ENCODE measurements at places on chromosomes 7 and 10. TPM values are rescaled to one million over a fixed set of nuclear protein-coding genes. Genes with fewer than 3 reads are reported as not detected.

- no peak overlapping the region for H3K4me3 ChIP-seq
- no peak overlapping the region for H3K27ac ChIP-seq
- no peaks in the 10 kb centered on the region for H3K36me3 ChIP-seq
- DNase-seq, result peak; percentile 79
- H3K4me1 ChIP-seq, result peaks cover 6% of the 10 kb centered on the region
Measured at GRCh38 chr10:86899670-86900276, 57.6 kb downstream of the MMRN2 start.

GRCh38 chr7:47418601-47419309 lies 163.2 kb downstream of the TNS3 start:
- peak; percentile 43 for DNase-seq
- no peak overlapping the region for H3K4me3 ChIP-seq
- H3K36me3 ChIP-seq, result no peaks in the 10 kb centered on the region

DNA sequence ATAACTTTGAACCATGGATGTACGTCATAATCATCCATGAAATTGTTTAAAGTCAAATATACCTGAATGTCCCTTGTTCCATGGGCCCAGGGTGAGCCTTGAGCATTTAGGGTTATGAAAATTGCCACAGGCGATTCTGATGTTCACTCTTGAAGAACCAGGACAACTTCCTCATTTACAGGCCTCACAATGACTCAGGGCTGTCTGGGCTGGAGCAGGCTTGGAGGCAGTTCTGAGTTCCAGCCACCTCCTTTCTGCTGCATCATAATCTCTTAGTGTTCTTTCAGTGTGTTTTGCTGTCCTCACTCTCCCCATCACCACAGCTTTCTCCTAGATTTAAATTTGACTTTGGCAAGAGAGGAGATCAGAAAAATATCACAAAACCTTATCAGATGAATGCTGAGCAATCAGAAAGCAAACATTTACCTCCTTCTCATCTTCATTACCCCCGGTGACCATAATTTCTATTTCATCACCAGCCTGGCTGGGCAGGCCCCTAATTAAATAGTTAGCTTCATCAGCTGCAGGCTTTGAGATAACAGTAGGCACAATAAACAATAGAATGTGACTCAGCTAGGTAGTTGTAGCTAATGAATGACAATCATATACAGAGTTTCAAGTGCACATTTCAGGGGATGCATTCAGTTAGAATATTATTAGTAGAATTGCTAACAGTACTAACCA lies 571.0 kb downstream of the SH2D4B start:
- H3K36me3 ChIP-seq, result no peaks in the 10 kb centered on the region
- DNase-seq, result no peak
- no peaks in the 10 kb centered on the region for H3K27me3 ChIP-seq
- no peaks in the 10 kb centered on the region for H3K4me1 ChIP-seq

- H3K27ac ChIP-seq, result peak overlapping the region; percentile 51
- H3K36me3 ChIP-seq, result no peaks in the 10 kb centered on the region
- peaks cover 31% of the 10 kb centered on the region for H3K4me1 ChIP-seq
- peak overlapping the region; percentile 22 for H3K4me3 ChIP-seq
- no peaks in the 10 kb centered on the region for H3K27me3 ChIP-seq
- DNase-seq, result no peak
Measured at GRCh38 chr10:112955582-112956421, 5.8 kb downstream of the TCF7L2 start.

GRCh38 chr7:79165225-79165624 lies 288.2 kb downstream of the MAGI2 start:
- no peaks in the 10 kb centered on the region for H3K27me3 ChIP-seq
- no peaks in the 10 kb centered on the region for H3K36me3 ChIP-seq
- H3K4me3 ChIP-seq, result no peak overlapping the region
- no peak for DNase-seq
- H3K4me1 ChIP-seq, result no peaks in the 10 kb centered on the region

DNA sequence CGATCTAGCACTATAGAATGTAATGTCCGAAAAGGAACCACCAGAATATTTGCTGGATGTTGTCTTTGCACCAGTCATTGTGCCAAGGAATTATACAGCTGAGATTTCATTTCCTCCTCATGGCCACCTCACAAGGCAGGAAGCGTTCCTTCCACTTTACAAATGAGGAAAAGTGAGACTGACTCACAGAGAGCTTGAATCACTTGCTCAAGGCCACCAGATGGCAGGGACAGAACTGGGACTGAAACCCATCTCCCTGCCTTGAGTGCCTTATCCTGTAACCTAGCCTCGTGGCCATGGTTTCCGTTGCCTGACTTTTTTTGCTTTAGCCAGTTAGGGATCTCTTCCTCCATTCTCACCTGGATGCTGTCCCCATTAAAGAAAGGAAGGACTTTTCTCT lies 44.7 kb upstream of the PDZD8 start:
- H3K27ac ChIP-seq, result no peak overlapping the region
- no peaks in the 10 kb centered on the region for H3K4me1 ChIP-seq
- H3K4me3 ChIP-seq, result no peak overlapping the region
- H3K36me3 ChIP-seq, result no peaks in the 10 kb centered on the region

GRCh38 chr10:4154191-4154715 lies 369.2 kb upstream of the KLF6 start:
- H3K4me1 ChIP-seq, result no peaks in the 10 kb centered on the region
- no peaks in the 10 kb centered on the region for H3K27me3 ChIP-seq
- no peak overlapping the region for H3K27ac ChIP-seq
- H3K36me3 ChIP-seq, result no peaks in the 10 kb centered on the region
- no peak overlapping the region for H3K4me3 ChIP-seq
- DNase-seq, result no peak

DNA sequence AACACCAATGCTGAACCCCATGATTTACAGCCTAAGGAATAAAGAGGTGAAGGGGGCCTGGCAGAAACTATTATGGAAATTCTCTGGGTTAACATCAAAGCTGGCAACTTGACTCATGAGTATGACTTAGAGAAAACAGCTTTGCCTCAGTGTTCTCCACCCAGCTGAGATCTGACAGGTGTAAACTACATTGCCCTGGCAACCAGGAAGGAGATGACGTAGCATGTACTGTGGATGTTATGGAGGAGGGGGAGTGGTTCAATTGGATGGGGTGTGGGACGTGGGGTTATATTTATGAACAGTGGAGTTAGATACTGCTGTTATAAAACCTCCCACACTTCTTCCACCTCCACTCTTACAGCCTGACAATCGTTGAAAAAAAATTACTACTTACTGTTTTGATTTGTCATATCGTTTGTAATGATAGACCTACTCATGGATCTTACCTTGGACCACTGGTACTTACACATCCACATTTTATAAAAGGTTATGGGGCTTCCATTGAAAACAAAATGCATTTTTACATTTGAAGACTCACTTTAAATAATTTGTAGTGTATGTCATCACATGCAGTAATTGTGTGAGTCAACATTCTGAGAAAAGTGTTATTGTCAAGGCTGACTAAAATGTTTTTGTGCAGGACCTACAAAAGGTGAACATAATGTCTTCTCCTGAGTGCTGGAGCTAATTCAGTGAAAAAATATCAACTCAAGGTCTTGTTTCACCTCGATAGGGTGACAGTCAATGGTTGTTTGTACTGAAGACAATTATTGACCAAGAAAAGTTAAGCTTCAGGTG lies 6.4 kb downstream of the OR2F1 start:
- H3K4me1 ChIP-seq, result no peaks in the 10 kb centered on the region
- no peaks in the 10 kb centered on the region for H3K36me3 ChIP-seq
- no peaks in the 10 kb centered on the region for H3K27me3 ChIP-seq
- H3K4me3 ChIP-seq, result no peak overlapping the region
- no peak for DNase-seq
- no peak overlapping the region for H3K27ac ChIP-seq

GRCh38 chr10:73065441-73065840 lies 31.2 kb downstream of the P4HA1 start:
- H3K27me3 ChIP-seq, result no peaks in the 10 kb centered on the region
- H3K27ac ChIP-seq, result no peak overlapping the region
- DNase-seq, result no peak
- H3K4me3 ChIP-seq, result no peak overlapping the region

GRCh38 chr7:157579425-157579824 lies 242.6 kb downstream of the DNAJB6 start:
- H3K27ac ChIP-seq, result no peak overlapping the region
- no peaks in the 10 kb centered on the region for H3K4me1 ChIP-seq
- no peaks in the 10 kb centered on the region for H3K27me3 ChIP-seq
- no peaks in the 10 kb centered on the region for H3K36me3 ChIP-seq
- no peak overlapping the region for H3K4me3 ChIP-seq

- no peaks in the 10 kb centered on the region for H3K36me3 ChIP-seq
- H3K27ac ChIP-seq, result no peak overlapping the region
- no peaks in the 10 kb centered on the region for H3K4me1 ChIP-seq
- no peak for DNase-seq
- H3K27me3 ChIP-seq, result no peaks in the 10 kb centered on the region
Measured at GRCh38 chr7:18179093-18179492, 151.4 kb upstream of the PRPS1L1 start.

DNA sequence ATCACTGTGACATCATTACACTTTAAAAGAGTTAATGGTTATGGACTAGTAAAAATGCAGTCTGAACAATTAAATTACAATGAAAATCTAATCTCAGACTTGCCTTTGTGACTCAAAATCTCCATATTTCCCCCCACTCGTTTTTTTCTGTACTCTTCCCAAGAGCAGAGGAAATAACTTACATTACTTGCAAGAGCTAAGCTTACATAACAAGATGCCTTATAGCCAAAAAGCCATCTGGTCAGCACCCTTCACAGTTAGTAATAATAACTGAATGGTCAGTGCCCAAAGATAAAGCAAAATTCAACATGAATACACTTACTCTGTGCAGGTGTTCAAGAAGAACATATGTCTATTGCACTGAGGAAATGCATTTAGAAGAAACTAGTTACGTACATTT lies 1381.5 kb upstream of the CELF2 start:
- no peaks in the 10 kb centered on the region for H3K4me1 ChIP-seq
- DNase-seq, result no peak
- no peaks in the 10 kb centered on the region for H3K27me3 ChIP-seq
- H3K36me3 ChIP-seq, result no peaks in the 10 kb centered on the region
- no peak overlapping the region for H3K4me3 ChIP-seq

- no peak overlapping the region for H3K4me3 ChIP-seq
- H3K27me3 ChIP-seq, result no peaks in the 10 kb centered on the region
- no peaks in the 10 kb centered on the region for H3K36me3 ChIP-seq
- H3K4me1 ChIP-seq, result no peaks in the 10 kb centered on the region
- DNase-seq, result no peak
Measured at GRCh38 chr7:128281605-128282380, 40.7 kb downstream of the LEP start.

DNA sequence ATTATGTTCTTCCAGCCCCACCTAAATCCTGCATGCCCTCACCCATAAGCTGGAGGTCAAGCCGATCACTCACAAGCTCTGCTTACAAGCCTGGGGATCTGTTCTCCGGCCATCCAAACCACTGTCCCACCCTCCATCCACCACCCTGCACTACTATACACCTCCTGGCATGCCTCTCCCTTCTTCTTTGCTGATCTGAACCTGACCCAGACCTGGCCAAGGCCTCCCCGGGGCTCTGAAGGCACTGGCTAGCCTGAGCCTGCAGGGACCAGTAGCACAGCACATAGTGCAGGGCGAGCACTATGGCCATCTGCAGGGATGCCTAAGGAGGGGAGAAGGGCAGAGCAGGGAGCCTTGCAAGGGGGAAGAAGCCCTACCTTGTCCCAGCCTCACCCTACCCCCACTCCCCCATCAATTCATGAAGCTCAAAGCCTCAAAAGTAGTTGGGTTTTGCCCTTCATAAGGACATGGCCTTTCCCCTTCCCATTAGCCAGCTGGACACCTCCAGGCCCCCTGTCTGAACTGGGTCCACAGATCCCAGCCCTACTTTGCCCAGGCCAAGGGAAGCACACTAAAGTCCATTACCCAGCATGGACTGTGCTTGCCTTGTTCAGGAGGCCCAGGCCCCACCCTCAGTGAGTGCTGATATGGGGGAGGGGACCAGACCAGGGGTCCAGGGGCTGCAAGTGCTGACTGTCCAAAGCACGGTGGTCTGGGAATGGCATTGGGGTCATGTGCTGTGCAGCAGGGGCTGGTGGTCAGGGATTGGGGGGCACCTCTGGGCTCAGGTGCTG lies 29.6 kb downstream of the CHAT start:
- no peak for DNase-seq
- H3K27ac ChIP-seq, result no peak overlapping the region
- H3K4me1 ChIP-seq, result no peaks in the 10 kb centered on the region
- H3K4me3 ChIP-seq, result no peak overlapping the region
- no peaks in the 10 kb centered on the region for H3K27me3 ChIP-seq
- H3K36me3 ChIP-seq, result no peaks in the 10 kb centered on the region

- H3K4me1 ChIP-seq, result no peaks in the 10 kb centered on the region
- H3K4me3 ChIP-seq, result no peak overlapping the region
- H3K27me3 ChIP-seq, result no peaks in the 10 kb centered on the region
- H3K36me3 ChIP-seq, result no peaks in the 10 kb centered on the region
- no peak overlapping the region for H3K27ac ChIP-seq
Measured at GRCh38 chr7:91916051-91916440, 24.6 kb upstream of the AKAP9 start.

GRCh38 chr7:1318051-1318450 lies 85.4 kb downstream of the UNCX start:
- no peak for DNase-seq
- peaks cover 3% of the 10 kb centered on the region for H3K27me3 ChIP-seq
- H3K4me3 ChIP-seq, result no peak overlapping the region
- no peaks in the 10 kb centered on the region for H3K4me1 ChIP-seq
- no peaks in the 10 kb centered on the region for H3K36me3 ChIP-seq

DNA sequence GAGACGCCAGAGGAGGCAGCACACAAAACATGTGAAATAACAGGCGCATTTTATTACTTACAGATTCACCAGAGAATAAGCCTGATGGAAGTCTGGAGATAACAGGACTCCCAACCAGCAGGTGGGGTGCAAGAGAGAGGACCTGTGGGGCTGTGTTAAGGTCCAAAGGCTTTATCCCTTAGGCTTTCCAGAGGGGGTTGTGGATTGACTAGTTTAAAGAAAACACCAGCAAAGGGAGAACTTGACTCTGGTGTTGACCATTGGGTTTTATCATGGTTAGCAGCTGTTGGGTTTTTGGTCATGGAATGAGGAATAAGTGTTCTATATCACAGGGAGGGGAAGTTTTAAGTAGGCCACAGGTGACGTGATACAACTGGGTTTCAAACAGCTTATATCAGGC lies 1.6 kb upstream of the CRPPA start:
- H3K27ac ChIP-seq, result no peak overlapping the region
- no peaks in the 10 kb centered on the region for H3K36me3 ChIP-seq
- no peak overlapping the region for H3K4me3 ChIP-seq

DNA sequence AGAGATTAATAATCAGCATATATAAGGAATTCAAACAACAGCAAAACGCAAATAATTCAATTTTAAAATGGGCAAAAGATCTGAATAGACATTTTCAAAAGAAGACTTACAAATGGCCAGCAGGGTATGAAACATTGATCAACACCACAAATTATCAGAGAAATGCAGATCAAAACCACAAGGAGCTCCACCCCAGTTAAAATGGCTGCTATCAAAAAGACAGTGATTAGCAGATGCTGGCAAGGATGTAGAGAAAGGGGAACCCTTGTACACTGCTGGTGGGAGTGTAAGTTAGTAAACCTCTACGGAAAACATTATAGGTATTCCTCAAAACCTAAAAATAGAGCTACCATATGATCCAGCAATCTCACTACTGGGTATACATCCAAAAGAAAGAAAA lies 128.0 kb upstream of the CACUL1 start:
- no peak overlapping the region for H3K27ac ChIP-seq

The PDZD7 gene
- 1.2 TPM for total RNA-seq

The MSMB gene
- not detected for total RNA-seq

The IL2RA gene
- not detected for total RNA-seq

The NXPH1 gene
- total RNA-seq, result not detected

The ST8SIA6 gene
- 0.24 TPM for total RNA-seq

The NKX2-3 gene
- total RNA-seq, result not detected

The RFC2 gene
- total RNA-seq, result 16.6 TPM

The VWC2 gene
- 4.1 TPM for total RNA-seq

The OR2A5 gene
- not detected for total RNA-seq

The SLC26A5 gene
- 0.12 TPM for total RNA-seq
